ENCODE measurements at places on chromosomes 2 and 18. TPM values are rescaled to one million over a fixed set of nuclear protein-coding genes. Genes with fewer than 3 reads are reported as not detected.

- no peak for DNase-seq
These were observed 75.4 kb downstream of the CDK15 start for GRCh38 chr2:201881741-201882140.

GRCh38 chr2:70089983-70090525 is 2.8 kb downstream of the PCBP1 start:
- no peak for DNase-seq

The CDH19 gene
- total RNA-seq: 0.57 TPM

DNA sequence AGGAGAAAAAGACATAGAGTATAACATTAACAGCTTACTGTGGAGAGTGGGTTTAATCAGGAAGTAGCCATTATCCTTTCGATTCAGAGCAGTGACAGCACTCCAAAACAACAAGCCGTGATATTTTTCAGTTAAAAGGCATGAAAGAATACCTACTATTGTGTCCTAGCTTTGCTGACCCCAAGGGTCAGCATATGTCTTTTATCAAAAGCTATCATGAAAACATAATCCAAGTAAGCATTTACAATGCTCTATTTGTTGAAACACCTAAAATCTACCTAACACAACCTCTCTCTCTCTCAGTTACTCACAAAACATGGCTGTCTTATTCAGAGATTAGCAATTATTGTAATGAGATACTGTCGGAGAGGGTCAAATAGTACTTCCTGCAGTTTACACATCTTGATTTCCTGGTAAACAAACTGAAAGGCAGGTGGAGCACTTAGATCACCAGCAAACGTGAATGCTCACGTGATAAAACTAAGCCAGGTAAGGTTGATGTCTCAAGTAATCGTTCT is 100.0 kb downstream of the BAZ2B start:
- DNase-seq: no peak

The IL1RN gene
- total RNA-seq: 863 TPM

The SERPINB13 gene
- 168 TPM for total RNA-seq

DNA sequence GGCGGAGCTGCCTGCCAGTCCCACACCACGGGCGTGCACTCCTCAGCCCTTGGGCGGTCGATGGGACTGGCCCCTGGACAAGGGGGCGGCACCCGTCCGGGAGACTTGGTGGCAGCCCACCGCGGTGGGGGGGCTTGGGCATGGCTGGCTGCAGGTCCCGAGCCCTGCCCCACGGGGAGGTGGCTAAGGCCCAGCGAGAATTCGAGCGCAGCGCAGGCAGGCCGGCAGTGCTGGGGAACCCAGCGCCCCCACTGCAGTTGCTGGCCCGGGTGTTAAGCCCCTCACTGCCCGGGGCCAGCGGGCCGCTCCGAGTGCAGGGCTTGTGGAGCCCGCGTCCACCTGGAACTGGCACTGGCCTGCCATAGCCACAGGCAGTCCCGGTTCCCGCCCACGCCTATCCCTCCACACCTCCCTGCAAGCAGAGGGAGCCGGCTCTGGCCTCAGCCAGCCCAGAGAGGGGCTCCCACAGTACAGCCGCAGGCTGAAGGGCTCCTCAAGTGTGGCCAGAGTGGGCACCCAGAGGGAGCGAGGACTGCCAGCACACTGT is 742.9 kb upstream of the DDX18 start:
- DNase-seq: no peak

The CRYBA2 gene
- not detected for total RNA-seq

- no peak for DNase-seq
These were observed 75.0 kb downstream of the CTIF start for GRCh38 chr18:48613589-48614404.

The LYPD6 gene
- total RNA-seq: 0.57 TPM

- DNase-seq: no peak
These were observed 285.5 kb downstream of the PHLPP1 start for GRCh38 chr18:63000839-63001238.

- no peak for DNase-seq
These were observed 52.2 kb downstream of the MRPS9 start for GRCh38 chr2:105090091-105090490.

GRCh38 chr2:144452169-144452988 is 67.5 kb downstream of the ZEB2 start:
- no peak for DNase-seq

- DNase-seq: no peak
These were observed 6.8 kb downstream of the UGT1A6 start for GRCh38 chr2:233699424-233700027.

- no peak for DNase-seq
These were observed 160.9 kb downstream of the ZEB2 start for GRCh38 chr2:144358979-144359541.

The PLA2R1 gene
- total RNA-seq: 14.7 TPM

- DNase-seq: no peak
These were observed 205.0 kb upstream of the SMAD2 start for GRCh38 chr18:48135436-48135966.
